ENCODE measurements at places on chromosomes 4 and X.

DNA sequence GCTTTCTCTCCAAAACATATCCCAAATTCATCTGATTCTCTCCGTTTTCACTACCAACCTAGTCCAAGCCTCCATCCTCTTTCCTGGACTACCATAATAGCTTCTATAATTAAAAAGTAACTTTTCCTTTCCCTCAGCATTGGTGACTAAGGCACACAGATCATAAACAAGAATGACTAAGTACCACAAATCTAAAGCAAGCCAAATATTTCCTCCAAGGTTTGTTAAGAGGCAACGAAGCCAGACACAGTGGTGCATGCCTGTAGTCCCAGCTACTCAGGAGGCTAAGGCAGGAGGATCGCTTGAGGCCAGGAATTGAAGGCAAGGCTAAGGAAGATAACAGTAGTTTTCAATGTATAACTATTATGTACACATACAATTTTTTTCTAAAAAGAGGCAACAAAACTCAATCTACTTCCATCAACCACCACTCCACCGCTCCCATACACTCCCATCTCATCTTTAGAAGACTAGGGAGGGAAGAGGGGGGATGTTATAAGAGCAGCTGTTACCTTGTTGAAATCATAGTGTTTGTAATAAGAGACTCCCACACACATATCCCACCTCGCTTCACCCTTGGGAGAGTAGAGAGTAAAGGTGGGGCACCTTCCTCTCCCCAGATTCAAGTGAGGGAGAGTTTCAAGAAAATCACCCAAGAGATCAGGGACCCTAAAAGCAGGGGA is 4.2 kb upstream of the JCHAIN start:
- no peak for DNase-seq

- no peak for DNase-seq
Observed at GRCh38 chr4:120922381-120923206, at the start of gene PRDM5. TSS of gene PRDM5 (minus strand) at chr4:120922726. CDS start at chr4:120922608, 118 bp downstream.

DNA sequence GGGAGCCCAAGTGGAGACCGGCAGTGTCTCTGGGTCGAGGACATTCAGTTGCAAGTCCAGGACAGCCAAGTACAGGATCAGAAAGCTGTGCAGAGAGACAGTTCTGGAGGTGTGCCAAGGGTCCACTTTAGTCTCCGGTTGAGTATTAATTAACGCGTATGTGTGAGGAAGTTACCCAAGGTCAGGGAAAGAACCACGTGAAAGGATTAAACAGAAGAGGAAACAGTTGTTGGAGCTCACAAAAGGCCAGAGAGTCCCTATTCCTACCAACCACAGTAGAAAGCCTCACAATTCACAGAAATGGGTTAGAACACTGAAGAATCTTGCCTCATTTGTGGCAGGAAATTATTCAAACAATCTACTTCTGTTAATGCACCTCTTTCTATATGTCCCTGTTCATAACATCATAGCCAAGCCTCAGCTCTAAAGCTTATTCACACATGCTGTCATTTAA is 17.9 kb upstream of the NSUN7 start:
- no peak for DNase-seq

- DNase-seq = no peak
Observed at GRCh38 chr4:88285235-88285653, 883 bp upstream of the PPM1K start.

DNA sequence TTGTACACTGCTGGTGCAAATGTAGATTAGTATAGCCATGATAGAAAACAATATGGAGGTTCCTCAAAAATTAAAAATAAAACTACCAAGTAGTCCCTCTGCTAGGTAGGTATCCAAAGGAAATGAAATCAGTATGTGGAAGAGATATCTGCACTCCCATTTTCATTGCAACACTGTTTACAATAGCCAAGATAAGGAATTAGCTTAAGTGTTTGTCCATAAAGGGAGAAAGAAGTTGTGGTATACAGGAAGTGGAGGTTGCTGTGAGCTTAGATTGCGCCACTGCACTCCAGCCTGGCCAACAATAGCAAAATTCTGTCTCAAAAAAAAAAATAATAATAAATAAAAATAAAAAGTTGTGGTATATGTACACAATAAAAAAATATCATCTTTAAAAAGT is 325.0 kb upstream of the EMCN start:
- DNase-seq = no peak

Measured in activated CD8-positive, alpha-beta memory T cell treated with anti-CD3 and anti-CD28 coated beads for 1 hour (primary cell).